Epithelial cell of alveolus of lung (primary cell): ENCODE measurements at places on chromosomes 7 and 10. TPM values are rescaled to one million over a fixed set of nuclear protein-coding genes. Genes with fewer than 3 reads are reported as not detected.

The ARHGAP21 gene
- total RNA-seq: 49.3 and 65.6 TPM in 2 replicates

The AGBL3 gene
- total RNA-seq: 0.52 and 0.64 TPM in 2 replicates

The CCDC172 gene
- not detected in 2 replicates for total RNA-seq

The PPP1R3A gene
- not detected in 2 replicates for total RNA-seq

The CPN1 gene
- not detected in 2 replicates for total RNA-seq

The RHBDD2 gene
- 51.5 and 56.0 TPM in 2 replicates for total RNA-seq

The GHITM gene
- 150 and 159 TPM in 2 replicates for total RNA-seq

The GPR26 gene
- not detected in 2 replicates for total RNA-seq
